ENCODE measurements at places on chromosomes 12 and 14. TPM values are rescaled to one million over a fixed set of nuclear protein-coding genes. Genes with fewer than 3 reads are reported as not detected.

NT5DC3 gene
- 4.9 TPM for total RNA-seq

KRT6A gene
- not detected for total RNA-seq

- DNase-seq, result no peak
Observed at GRCh38 chr12:120134307-120134980, 17.9 kb upstream of the RAB35 start.

DNA sequence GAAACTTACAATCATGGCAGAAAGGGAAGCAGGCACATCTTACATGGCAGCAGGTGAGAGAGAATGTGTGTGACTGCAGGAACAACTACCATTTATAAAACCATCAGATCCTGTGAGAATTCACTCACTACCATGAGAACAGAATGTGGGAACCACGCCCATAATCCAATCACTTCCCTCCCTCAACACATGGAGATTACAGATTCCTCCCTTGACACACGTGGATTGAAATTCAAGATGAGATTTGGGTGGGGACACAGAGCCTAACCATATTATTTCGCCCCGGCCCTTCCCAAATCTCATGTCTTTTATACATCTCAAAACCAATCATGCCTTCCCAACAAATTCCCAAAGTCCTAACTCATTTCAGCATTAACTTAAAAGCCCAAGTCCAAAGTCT is 203.6 kb downstream of the C12orf75 start:
- no peak for DNase-seq

DNA sequence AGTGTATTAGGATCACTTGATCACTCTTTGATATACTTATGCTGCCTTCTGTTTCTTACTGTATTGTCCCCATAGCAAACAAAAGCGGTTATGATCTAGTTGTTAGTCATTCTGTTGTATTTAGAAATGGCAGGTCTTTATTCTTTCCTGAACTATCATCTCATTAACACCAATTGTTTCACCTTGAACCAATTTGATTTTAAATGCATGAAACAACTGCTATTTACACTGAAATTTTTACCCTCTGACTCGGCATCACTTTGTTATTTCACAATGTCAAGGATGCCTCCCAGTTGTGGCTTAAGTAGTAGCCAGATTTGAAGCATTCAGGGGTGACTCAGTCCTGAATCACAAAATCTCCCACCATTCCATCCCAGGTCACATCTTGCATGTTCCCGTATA is 303.5 kb downstream of the EGLN3 start:
- DNase-seq, result no peak
